ENCODE measurements at places on chromosomes 1 and 21.

GRCh38 chr1:51157395-51157794, 55.4 kb downstream of the C1orf185 start:
- no peak for DNase-seq

DNA sequence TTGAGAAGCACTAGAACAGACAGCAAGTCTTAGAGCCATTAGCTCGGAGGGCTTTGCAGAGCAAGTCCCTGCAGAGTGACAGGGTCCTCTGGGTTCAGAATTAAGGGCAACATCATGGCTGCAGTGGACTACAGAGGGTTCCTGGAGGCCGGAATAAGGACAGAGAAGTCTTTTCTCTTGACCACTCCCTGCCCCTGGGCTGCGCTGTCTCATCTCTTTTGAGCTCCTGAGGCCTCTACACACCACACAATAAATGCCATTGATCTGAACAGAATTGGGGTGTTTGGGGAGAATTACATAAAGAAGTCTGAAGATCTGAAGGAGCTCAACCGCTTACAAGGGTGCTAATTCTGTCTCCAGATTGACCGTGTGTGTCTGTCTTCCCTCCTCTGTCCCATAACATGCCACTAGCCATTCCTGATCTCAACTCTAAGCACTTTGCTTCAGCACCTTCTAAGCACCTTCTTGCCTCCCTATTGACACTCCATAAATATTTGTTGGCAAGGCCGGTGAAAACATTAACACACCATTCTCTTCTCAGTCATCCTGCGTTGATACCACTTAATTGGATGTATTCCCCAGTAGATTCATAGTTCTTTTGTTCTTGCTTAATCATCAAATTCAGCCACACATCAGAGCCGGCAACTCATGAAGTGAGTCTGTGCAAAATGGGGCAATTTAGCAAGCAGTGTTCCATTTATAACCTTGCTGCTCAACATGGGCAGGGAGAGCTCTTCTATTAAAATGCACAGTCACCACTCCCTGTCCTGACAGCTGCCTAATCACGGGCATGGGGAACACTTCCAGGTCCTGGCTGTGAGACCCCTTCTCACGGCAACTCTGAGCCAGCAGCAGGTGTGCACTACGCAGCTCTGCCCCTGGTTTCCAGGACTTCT, 49.7 kb downstream of the NMNAT2 start:
- DNase-seq: no peak

- DNase-seq: no peak
Observed at GRCh38 chr1:240499012-240499411, 112.9 kb downstream of the GREM2 start.

DNA sequence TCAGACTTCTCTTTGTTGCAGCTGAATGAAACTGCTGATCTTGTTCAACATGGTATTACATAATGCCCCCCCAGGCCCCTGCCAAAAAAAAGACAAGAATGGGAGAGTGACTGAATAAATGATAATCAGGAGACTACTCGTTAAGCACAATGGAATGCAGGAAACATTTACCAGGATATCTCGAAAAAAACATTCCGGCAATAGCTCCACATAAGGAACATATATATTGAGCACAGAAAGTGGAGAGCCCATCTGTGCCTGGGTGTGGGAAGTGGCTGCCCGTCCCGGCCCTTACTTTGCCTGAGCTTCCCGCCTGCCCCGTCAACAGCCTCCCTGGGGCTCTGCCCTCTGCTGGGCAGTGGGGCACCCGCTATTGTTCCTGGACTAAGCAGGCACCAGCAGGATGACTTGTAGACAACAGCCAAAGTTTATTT, 13.3 kb downstream of the TRIM11 start:
- DNase-seq: no peak

DNA sequence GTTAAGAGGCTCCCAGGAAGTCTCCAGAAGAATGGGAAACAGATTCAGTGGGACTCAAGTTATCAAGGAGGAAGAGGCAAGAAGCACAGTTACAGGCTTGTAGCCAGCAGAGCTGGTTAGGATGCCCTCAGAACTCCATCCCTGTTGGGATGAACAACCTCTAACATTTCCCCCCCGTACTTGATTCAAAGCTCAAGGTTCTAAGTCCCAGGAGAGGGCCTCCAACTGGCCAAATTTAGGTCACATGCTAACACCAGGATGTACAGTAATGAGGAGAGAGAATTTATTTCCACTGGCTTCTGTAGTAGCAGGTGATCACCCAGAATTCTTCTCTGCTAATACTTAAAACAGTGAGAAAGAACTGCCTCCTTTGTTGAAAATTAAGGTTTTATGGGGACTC, 22.3 kb upstream of the HSPA13 start:
- no peak for DNase-seq

DNA sequence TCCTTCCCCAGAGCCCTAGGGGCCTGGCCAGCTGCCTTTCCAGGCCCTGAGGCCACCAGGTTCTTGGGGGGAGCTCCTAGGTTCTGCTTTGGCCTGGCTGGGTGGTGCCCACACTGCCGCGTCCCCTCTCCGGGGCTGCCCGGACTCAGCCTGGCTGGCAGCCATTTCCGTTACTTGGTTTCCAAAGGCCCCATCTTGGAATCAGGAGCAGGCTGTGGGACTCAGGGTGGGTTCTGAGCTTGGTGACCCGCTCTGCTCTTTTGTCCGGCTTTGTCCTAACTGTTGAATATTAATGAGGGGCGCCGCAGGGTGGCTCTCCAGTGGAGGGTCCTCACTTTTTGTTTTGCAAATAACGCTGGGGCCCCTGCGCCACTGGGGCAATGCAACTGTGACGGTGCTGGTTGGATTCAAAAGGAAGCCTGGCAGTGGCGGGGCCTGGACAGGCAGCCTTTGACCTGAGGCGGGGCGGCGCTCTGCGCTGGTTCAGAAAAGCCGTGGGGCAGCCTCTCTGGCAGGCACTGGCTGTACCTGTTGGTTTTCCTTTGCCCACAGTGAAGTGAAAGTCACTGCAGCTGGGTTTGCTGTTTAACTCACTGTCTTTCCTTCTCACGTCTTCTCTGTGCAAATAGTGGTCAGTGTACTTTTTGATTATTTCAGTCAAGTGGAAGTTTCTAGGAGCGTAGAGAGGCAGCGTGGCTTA, 20.2 kb downstream of the SKI start:
- DNase-seq: no peak

DNA sequence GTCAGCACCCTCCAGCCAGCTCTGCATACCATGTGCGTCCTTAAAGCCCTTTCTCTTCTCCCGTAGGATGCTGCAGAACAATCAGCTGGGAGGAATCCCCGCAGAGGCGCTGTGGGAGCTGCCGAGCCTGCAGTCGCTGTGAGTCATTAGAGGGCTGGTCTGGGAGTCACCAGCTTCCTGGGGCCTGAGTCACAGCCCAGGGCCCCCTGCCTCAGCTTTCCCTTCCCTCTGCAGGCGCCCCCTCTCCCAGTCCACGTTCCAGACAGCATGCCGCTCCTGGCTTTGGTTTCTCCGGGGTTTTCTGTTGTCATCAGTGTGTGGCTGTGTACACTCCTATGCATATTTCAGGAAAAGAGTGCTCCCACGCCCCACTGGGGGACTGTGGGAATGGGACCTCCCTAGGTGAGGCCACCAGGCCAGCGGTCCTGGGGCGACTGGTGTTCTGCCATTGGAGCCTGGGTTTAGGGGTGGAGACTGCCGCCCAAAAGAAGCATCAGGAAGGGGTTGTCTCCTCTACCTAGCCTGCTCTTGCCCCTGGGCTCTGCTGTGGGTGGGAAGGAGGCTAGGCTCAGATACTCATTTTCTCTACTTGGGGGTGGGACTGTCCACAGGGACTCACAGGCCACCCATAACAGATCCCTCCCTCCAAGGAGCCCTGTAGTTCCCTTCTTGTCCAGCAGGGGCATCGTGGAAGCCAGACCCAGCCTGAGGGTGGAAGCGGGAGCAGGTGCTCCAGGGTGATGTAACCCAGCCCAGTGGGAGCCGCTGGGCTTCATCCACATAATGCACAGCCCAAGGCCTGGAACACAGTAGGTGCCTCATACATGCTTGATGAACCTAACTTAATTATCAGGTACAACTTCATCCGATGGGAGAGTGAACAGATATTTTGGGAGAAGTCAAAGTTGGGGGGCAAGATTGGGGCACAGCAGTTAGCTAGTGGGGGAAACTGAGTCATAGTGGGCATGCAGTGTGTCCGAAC, 42.5 kb downstream of the LGR6 start:
- DNase-seq: peak; percentile 53
